Fibroblast of lung (primary cell): ENCODE measurements at places on chromosomes 13 and 19.

DNA sequence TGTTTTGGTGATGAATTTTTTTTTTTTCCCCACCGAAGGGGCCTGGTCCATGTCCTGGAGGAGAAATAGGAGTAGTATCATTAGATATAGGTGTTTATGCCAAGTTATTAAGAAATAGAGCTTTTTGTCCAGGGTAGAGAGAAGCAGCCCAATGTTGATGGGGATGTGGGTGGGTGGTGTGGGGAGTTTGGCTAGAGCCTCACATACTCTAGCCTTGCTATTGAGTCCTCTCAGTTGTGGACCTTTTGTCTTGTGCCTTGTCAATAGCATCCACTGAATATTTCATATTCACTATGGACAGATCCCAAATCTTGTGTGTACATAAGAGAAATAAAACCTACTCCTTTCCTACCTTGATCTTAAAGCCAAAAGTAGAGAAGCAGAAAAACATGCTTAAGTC, 134.0 kb downstream of the LMO7 start:
- no peak for DNase-seq

DNA sequence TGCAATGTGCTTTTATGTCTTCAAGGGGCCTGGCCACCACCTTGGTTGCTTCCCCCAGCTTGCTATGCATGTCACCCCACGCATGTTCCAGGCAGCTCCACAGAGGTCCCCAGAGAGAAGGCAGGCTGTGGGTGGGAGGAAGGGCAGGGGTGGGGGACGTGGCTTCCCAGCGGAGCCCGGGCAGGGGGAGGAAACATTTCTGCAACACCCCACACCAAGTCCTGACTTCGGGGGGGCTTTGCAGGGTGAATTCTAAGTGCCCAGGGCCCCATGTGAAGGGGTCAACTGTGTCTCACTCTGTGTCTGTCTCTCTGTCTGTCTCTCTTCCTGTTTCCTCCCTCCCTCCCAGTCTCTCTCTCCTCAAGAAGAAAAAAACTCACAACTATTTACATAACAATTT, 39.6 kb downstream of the LTBP4 start:
- peak; percentile 48 for DNase-seq

DNA sequence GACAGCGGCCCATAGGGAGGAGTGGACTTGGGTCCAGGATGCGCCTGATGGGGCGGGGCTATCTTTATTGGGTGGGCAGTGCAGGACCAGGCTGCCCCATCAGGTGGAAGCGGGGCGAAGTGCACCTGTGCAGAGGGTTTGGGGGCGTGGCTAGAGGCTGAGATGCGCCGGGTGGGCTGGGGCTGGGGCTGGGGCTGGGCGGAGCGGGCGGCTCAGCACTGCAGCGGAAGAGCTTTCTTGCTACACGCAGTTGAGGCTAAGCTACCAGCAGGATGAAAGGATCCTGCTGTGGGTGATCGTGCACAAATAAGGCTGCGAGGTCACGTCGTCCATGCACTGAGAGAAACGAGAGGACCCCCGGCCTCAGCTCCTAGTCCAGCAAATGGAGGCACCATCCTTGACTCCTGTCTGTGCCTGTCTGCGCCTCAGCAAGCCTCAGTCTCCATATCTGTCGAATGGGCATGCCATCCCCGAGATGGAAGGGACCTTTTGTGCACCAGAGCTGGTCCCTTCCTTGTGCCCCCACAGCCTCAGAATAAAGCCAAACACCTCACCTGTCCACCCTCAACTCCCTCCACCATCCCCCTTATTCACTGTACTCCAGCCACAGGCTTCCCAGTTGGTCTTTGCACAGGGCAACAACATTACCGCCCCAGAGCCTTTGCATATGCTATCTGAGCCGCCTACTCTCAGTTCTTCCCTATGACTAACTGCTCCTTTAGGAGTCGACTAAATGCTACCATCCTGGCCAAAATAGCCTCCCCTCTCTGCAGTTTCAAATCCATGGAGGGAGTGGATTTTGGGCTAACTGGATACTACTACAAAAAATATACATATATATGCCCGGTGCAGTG, 21.0 kb upstream of the HOMER3 start:
- DNase-seq, result no peak

DNA sequence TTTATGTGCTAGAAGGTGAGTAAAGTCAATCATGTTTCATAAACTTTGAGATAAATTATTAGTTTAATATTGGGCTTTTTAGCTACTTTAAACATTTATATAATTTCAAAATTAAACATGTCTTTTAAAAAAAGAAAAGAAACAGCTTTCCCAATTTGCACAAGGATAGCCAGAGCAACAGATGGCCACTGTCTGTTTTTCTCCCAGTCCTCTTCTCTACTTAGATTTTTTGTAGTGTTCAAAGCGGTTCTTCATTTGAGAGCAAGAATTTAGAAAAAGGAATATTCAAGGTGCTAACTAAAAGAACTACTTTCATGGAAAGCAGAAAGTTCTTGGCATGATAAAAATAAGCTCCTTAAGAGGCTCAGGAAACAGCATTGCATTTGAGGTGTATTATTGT, 128.3 kb upstream of the MIR17HG start:
- DNase-seq, result no peak

- DNase-seq, result peak; percentile 76
Measured at GRCh38 chr19:1122972-1123363, 19.2 kb downstream of the GPX4 start.

DNA sequence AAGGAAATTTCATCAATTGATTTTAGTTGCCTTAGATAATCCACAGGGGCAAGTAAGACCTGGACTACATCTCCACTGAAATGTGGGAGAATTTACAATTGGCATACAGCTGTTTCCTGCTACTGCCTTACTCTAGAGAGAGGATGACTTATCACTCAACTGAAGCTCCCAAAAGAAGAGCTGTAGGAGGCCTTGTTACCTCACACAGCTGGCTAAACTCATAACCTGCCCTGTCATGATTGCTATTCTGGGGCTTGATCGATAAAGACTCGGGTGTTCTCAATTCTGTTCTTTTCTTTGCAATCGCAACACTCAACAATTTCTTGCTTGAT, 1396.4 kb downstream of the EFNB2 start:
- DNase-seq, result no peak

GRCh38 chr19:18392926-18393325, 4.5 kb downstream of the LRRC25 start:
- no peak for DNase-seq

GRCh38 chr13:30871588-30872275, 34.3 kb upstream of the MEDAG start:
- no peak for DNase-seq

DNA sequence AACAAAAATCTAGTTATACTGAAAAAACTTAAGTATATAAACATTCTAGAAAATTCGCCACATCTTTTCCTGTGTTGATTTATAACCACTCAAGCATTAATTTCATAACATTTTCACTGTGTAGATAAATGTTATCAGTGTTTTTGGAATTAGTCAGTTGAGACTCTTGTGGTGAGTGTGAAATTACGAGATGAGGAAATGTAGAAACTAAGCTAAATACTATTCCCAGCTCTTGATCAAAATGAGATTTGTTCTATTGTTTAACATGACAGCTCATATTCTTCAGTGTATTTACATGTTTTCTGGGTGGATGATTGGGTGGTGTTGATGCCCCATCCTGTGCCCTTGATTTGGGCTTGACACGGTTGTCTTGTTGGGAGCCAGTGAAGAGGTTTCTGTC, 406.8 kb downstream of the DACH1 start:
- DNase-seq, result no peak

DNA sequence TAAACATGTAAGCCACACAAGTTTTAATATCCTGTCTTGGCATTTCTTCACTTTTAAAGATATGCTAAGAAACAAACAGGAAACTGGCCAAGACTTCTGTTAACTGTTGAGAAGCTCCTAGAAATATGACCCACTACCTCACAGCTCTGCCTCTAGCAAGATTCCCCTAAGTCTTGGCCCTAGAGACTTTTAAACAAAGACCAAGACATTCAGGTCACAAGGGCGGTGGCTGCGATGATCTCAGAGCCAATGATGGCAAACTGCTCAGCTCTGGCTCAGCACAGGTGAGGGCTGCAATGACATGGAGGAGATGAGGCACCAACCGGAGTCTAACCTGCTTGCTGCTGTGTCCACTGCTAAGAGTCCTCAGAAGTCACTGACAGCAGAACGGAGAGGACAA, 114.8 kb downstream of the SUCLA2 start:
- DNase-seq, result no peak

GRCh38 chr19:54955376-54955775, 8.0 kb upstream of the NLRP7 start:
- peak; percentile 80 for DNase-seq

- no peak for DNase-seq
Measured at GRCh38 chr19:53824134-53824611, at the start of gene NLRP12. NLRP12 (minus strand) TSS chr19:53824314; CDS start chr19:53824174, 140 bp downstream.

- DNase-seq, result no peak
Measured at GRCh38 chr19:44939668-44940067, 2.4 kb upstream of the APOC4 start.

- peak; percentile 47 for DNase-seq
Measured at GRCh38 chr13:31431722-31432137, 232.0 kb downstream of the B3GLCT start.

DNA sequence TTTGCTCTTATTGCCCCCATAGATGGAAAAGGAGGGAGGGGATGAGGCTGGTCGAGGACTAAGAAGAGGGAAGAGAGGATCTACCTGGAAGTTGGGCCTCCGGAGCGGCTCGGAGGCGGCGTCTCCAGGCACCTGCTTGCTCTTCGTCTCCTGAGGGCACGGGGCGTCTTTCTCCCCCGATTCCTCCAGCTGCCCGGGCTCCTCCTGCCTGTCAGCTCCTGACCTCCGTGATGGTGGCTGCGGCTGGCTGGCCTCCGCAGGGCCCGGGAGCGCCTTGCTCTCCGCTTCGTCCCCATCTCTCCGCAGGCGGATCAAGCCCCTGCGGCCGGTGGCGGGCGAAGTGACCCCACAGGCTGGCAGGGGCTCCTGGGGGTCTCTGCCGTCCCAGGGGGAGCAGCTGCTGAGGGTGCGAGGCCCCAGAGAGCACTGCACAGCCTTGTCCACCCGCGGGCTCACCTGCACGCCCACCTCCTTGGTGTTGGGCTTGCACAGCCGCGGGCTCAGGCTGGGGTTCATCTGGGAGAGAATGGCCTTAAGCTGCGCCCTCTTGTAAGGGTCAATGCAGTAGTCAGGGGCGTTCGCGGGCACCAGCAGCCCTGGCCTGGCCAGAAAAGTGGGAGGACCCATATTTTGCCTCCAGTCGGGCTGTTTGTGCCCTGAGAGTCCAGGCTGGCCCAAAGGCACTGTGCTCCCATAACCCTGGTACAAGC, 3.8 kb downstream of the ZAR1L start:
- DNase-seq, result no peak

DNA sequence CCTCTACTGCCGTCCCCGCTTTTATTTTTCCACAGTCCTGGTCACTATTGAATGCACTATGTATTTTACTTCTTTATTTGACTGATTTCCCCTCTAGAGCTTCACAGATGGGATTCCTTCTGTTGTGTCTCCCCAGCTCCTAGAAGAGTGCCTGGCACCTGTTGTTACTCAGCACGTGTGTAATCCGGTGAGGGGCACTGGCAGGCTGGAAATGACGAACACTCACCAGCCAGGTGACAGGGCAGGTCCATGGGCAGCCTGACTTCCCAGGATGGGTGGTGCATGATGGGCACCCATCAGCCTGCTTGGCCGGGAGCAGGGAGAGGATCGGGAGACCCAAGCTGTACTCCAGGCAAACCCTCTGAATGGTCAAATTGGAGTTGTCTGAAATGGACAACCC, 67.2 kb downstream of the CEBPG start:
- DNase-seq, result no peak

DNA sequence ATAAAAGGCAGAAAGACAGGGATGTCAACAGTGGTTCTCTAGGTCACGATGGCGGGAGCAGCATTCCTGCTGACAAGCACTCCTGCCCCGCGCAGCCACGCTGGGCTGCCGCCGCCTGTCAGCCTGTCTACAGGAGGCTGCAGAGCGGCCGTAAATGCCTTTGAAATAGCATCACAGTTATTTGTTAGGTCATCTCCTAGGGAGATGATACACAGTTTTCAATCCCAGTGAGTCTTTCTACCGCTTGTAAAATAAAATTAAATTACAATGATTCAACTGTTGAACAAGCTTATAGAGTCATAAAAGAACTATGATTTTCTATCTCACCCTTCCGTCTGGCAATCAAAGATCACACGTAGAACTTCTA, 7.3 kb upstream of the SLC7A9 start:
- DNase-seq, result no peak

GRCh38 chr19:28915202-28915601, 297.7 kb downstream of the UQCRFS1 start:
- DNase-seq, result no peak
